ENCODE measurements at places on chromosomes 3 and 15.

DNA sequence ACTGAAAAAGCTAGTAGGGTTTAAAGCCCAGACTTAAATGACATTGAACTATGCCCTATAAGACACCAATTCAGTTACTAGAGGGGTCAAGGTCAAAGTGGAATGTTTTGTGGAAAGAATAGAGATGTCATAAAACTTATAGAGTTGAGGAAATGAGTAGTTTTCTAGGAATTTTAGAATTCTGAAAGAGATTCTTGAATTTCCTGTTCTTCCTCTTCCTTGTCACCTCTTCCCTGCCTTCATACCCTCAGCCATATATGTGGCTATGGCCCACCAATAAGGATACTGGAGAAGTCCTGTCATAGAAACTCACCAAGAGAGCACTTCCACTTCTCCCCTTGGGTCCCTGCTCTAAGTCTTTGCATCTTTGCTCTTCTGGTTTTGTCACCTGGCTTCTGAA is 104.9 kb upstream of the TGFBR2 start:
- no peak for DNase-seq

DNA sequence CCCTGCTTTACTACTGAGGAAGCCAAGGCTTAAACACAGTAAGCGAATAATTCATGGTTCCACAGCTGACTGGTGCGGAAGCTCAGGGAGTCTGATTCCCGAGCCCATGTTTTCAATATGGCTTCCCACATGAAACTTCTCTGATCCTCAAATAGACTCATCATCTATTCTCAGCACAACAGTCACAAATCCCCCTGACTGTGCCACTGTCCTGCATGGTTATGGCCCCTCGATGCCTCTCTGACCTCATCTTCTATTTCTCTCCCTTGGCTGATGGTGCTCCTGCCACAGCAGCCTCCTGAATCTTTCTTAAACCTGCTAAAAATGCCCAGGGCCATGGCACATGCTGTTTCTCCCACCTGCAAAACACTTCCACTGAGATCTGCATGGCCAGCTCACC is 43.2 kb downstream of the SRGAP3 start:
- DNase-seq: no peak

- no peak for DNase-seq
Measured at GRCh38 chr15:76846782-76847181, 58.4 kb downstream of the SCAPER start.

DNA sequence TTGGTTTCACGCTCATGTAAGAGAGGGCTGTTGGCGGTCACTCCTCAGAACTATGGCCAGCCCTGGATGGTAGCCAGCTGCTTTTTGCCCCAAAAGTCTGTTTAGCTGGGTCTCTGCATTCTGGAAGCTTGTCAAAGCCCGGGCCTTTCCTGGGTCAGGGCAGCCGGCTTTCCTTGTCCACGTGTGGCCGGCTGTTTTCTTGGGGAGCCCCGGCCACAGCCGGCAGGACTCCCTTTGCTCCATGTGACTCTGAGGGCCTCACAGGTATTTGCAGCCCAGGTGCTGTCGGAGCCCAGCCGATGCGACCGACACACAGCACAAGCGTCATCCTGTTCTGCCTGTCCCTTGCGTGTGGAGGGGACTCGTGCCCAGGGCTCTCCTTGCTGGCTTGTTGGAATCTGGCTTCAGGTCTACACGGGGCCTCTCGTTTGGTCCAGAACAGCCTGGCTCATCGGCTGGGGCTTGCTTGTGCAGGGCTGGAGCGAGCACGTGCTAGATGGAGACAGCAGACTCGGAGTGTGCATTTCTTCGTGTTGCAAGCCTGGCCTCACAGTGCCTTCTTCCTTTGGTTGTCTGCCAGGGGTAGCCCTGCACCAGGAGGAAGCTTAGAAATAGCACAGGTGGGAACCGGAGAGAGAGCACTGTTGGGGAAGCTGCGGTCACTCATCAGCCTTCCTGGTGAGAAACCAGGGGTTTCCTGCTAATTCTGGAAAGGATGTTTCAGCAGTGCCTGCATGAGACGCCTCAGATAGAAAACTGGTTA is 51.5 kb downstream of the PGPEP1L start:
- no peak for DNase-seq

DNA sequence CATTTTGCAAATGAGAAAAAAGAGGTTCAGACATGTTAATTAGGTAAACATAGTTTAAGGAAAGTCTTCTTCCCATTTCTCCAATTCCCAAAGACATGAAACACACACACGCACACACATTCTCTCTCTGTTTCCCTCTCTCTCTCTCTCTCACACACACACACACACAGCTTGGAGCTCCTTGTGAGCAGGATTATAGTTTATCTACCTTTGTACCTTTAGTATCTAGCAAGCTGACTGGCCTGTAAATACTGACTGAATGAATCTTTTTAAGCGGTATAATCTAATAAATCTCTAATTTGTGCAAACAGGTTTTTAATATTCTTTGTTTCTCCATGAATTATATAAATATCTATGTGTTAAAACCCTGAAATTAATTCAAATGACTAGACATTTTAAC is 73.3 kb downstream of the UACA start:
- DNase-seq: no peak

DNA sequence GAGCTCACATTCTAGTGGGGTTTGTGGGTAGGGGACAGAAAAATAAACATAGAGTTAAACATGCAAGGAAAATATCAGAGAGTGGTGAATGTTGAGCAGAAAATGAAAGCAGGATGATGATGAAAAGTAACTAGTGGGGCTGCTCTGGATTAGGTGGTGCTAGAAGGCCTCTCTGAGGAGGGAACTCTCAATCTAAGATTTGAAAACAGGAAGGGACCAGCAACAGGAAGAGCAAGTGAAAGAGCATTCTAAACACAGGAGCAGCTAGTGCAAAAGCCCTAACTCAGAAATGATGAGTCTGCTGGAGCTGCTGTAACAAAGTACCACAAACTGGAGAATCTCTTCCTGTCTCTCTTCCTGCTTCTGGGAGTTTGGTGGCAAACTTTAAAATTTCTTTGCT is 468.6 kb upstream of the AGTR1 start:
- DNase-seq: no peak

- no peak for DNase-seq
Measured at GRCh38 chr3:64341296-64341695, 116.0 kb upstream of the PRICKLE2 start.

GRCh38 chr3:58585994-58586393 is 8.8 kb upstream of the FAM107A start:
- DNase-seq: peak; percentile 52

GRCh38 chr3:29004885-29005599 is 275.8 kb upstream of the RBMS3 start:
- DNase-seq: no peak

GRCh38 chr15:48965972-48966371 is 2.3 kb upstream of the SHC4 start:
- DNase-seq: no peak

DNA sequence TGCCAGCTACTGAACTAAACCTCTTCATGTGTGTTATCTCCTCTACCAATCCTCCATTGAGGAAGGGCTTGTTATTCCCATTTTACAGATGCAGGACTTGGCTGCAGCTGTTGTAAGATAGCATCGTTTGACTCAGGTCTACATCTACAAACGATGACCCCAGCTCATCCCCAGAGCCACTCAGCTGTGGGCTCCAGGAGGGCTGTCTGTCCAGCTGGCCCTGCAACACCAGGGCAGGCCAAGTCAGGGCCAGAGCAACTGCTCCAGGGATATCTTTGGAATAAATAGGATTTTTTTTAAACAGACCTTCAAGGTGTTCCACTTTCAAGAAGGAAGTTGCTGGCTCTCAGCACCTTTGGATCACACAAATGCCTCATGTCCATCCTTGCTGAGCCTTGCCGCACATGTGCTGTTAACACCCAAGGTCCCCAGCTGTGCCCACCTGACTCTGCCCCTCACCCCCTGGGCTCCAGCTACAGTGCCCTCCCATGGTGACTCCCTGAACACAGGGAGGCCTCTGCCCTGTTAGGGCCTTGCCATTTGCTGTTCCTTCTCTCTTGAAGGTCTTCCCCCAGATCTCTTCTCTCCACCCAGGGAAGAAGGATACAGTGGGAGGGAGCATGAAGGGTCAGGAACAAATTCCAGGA is 31.0 kb downstream of the ALDH1L1 start:
- no peak for DNase-seq

DNA sequence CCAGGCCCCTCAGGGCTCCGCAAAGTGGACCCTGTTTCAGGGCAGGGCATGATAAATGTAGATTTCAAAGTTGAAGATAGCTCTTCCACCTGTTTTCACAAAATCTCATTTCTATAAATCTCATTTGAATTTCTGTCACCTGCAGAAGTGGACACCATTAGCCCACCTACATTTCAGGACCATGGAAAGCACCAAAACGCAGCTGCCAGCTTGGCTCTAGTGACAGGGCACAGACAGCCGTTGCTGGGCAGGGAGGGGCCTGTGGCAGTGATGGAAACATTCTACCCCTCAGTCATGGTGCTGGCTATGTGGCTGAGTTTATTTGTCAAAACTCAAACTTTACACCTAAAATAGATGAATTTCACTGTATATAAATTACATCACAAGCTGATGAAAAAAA is 40.4 kb downstream of the PRR23E start:
- no peak for DNase-seq

- no peak for DNase-seq
Measured at GRCh38 chr3:177835917-177836316, 638.6 kb upstream of the TBL1XR1 start.

- no peak for DNase-seq
Measured at GRCh38 chr3:9147215-9147895, 102.1 kb downstream of the SRGAP3 start.

- no peak for DNase-seq
Measured at GRCh38 chr3:121663171-121663847, 2.6 kb upstream of the HCLS1 start.

DNA sequence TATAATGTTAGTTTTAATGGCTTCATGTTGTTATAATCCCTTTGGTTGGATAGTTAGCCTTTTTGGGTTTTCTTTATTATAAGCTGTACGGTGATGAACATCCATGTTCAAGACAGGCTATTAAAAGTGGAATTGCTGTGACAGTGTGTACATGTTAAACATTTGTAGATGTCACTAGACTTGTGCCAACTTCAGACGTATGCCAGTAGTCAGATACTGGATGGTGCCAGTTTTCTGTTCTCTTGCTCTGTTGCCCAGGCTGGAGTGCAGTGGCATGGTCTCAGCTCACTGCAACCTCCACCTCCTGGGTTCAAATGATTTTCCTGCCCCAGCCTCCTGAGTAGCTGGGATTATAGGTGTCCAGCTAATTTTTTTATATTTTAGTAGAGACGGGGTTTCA is 54.1 kb downstream of the MGA start:
- DNase-seq: no peak

DNA sequence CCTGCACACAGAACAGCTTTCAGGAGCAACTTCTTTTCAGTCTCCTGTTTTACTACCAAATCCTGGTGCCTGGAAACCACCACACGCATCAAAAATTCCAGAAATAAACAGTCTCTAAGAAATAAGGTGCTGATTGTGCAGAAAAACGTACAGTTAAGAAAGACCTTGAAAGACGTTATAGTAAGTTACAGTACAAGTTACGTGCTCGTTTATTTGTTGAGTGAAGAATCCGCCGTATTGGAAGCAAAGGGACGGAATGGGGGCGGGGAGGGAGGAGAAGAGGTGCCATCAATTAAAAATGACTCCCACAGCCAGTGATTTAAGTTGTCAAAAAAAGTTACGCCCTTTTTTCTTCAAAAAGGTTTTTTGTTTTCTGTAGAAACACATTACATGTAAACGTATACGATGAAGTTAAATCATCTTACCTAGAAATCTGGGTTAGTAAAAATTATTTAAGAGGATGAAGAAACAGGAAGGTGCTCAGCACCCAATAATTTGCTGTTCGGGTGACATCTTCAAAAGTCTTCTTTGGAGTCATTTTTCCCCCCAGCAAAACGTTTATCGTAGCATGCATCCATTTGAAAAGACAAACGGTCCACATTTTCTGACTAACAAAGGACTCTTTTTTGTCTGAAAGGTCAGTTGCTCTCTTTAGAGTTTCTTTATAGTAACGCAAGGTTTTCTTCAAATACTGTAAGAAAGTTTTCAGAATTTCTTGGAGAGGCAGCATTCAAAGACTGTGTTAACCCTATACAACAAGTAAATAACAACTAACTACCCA is 782 bp upstream of the UACA start:
- DNase-seq: no peak

DNA sequence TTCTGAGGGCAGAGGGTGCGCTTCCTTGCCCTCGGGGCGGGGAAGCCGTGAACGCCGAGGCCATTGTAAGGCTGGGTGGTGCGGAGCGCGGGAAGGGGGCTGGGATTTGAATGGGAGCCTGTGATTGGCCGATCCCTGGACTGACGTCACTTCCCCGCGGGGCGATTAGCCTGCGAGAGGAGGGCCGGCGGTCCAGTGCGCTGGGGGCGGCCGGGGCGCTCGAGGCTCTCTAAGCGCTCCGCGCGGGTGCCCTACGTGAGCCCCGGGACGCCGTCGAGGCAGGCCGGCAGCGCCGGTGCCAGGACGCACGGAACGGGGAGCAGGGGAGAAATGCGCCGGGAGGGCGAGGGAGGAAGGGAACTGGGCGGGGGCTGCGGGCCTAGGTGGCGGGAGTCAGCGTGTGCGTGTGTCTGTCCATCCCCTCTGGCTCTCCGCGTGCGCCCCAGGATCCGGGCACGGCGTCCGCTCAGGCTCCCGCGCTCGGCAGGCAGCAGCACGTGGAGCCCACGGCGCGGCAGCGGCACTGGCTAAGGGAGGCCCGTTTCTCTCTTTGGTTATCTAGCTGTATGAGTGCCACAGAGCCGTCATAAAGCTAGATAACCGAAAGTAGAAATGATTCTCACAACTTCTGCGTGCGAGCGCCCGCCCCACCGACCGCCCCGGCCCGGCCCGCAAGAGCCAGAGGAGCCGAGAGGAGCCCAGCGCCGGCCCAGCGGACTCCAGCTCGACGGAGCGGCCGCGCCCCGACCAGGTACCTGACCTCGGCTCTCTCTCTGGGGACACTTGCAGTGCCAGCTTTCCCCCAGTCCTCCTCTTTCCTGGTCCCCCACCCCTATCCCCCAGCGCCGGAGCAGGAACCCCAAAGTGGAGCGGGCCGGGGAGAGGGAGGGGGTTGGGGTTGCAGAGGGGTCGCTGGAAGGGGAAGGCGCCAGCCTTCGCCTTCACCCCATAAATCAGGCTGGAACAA is 33.1 kb upstream of the POLG start:
- DNase-seq: peak; percentile 43

DNA sequence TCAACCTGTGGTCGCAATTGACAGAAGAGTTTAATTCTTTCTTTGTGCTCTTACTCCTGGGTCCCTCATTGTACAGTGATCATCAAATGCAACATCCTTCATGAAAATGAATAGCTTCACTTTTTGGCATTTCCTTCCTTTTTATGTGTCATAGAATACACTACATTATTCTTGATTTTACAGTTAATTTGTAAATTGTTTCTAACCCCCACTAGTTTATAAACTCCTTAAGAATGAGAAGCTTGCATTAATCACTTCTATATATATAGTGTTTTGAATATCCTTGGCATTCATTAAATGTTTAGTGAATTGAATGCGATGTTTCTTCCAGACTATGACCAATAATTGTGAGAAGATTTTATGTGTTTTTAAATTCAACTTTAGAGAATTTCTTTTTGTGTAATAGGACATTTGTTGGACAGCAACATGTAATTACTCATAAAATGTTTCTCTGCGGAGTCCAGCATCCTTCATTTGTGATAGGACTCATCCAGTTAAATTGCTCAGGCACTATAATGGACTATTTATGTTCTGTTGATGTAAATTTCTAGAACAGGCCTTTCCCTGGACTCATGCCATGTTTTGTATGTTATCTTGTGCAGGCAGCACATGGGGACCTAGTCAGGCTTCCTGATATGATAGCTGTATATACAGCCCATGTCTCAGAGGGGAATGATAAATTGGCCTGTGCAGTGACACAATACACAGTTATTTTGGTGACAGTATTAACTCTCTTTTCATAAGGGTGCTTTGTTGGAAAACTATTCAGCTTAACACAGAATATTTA is 51.3 kb downstream of the MBNL1 start:
- no peak for DNase-seq

GRCh38 chr15:62412686-62413085 is 247.6 kb upstream of the C2CD4B start:
- DNase-seq: no peak
